Activated CD4-positive, CD25-positive, alpha-beta regulatory T cell (primary cell): ENCODE measurements at places on chromosomes 2 and 18.

GRCh38 chr2:128347701-128348539 is 29.3 kb upstream of the HS6ST1 start:
- DNase-seq, result no peak

DNA sequence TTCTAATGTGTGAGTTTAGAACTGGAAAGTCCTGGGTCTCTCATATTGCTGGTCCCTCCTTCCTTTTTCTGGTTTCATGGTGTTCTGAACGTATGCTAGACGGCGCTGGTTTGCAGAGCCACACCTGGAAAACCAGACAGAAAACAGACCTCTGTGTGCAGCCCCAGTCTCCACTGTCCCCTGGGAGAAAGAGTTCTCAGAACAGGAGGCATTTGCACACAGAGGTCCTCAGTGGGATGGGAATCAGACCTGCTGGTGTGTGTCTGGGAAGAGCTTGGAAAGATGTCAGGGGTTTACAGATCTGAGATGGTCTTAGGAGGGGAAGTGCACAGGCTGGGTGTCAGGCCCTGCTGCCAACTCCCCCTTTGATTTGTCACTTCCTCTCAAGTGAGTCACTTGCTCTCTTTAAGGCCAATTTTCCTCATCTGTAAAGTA is 14.9 kb upstream of the MBP start:
- DNase-seq, result no peak

DNA sequence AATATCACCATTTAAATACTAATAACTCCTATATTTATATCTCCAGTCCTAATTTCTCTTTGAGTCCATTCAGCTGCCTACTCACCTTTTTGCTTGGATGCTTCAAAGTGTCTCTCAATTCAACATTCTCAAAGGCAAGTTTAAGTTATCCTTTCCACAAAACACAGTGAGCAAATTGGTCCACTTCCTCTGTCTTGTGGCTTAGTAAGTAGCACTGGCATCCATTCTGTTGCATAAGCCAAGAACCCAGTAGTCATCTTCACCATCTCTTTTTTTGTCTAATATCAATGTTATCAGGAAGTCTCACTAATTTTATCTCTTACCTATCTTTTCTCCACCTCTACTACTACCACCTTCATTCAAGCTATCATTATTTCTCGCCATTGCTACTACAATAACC is 27.4 kb upstream of the IL1RL1 start:
- DNase-seq, result no peak

DNA sequence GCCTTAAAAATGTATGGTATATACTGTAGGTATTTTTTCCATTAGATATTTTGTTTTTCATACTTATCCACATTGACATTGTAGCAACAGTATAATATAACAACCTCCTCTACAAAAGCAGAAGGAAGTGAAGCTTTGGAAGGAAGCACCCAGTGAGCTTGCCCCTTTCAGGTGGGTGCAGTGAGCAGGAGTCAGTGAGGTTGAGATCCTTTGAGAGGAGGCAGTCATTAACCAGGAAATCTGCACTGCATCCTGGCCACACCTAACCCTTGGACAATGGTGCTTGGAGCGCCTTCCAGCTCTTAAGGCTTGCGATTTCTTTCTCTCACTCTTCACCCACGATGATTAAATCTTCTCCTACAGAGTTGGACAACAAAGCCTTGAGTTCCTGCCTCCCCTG is 13.9 kb downstream of the IL37 start:
- DNase-seq, result no peak
